Left renal cortex interstitium (tissue), 4 donors: ENCODE measurements at places on chromosomes 4 and X. TPM values are rescaled to one million over a fixed set of nuclear protein-coding genes. Genes with fewer than 3 reads are reported as not detected.

The MAGEA11 gene
- not detected for polyA plus RNA-seq

The TMEM255A gene
- 0.56 TPM for polyA plus RNA-seq

DNA sequence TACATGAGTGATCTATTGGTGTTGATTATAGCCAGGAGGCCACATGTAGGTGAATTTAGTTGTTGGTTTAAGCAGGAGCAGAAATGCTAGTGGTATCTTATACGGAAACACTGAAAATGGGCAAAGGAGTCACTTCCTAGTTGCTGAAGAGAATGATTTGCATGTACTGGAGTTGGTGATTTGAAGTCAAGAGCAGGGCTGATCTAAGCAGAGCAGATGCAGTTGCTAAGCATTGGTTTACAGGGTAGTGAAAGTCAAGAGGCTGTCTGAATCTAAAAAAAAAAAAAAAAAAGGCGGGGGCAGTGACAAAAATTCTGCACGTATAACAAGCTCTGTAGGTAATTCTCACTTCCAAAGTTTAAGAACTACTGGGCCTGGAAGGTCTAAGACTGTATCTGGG lies 90.4 kb upstream of the HPRT1 start:
- DNase-seq: no peak

- DNase-seq: no peak
Observed at GRCh38 chr4:7244751-7245320, 52.5 kb downstream of the SORCS2 start.

The TMEM154 gene
- 1.7 TPM for polyA plus RNA-seq

- DNase-seq: no peak
Observed at GRCh38 chrX:15719324-15719968, 18.6 kb upstream of the CA5B start.

DNA sequence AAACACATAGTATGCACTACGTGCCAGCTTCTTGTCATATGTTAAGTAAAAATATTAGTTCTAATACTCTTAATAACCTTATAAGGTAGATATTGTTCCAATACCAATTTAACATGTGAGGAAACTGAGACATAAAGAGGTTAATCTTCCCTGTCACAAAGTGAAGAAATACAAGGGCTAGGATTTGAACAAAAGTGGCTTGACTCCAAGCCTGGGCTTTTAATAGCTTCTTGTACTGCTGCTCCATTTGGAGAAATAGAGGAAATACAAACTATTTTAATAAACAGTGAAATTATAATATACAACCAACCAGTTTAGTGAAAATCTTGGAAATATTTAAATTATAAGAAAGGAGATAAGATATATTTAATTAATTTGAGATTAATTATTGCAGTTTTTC lies 33.2 kb downstream of the TLL1 start:
- no peak for DNase-seq

DNA sequence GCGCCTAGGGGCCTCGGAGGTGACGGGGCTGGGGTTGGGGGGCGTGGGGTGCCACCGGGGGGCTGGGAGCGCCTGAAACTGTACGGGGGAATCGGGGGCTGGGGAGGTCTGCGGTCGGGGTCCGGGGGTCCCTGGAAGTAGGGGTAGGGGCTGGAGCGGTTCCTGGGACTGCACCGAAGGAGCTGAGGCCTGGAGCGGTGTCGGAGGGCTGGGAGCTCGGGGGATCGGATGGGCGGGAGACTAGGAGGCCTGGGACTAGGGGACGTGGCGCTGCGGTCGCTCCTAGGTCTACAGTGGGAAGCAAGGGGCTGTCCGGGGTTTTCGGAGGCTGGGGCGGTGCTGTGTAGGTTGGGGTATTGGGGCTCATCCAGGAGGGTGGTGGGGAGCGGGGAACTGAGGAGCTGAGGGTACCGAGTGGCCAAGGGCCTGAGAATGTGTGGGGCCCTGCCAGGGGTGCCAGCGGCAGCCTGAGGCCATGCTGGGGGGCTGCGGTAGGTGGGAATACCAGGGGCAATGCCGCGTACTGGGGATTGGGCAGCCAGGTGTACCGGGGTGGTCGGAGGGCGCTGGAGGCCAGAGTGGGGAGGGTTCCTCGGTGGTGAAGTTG lies 562 bp downstream of the AKAP17A start:
- no peak for DNase-seq

- no peak for DNase-seq
Observed at GRCh38 chrX:72308566-72309296, 3.0 kb upstream of the CITED1 start.

DNA sequence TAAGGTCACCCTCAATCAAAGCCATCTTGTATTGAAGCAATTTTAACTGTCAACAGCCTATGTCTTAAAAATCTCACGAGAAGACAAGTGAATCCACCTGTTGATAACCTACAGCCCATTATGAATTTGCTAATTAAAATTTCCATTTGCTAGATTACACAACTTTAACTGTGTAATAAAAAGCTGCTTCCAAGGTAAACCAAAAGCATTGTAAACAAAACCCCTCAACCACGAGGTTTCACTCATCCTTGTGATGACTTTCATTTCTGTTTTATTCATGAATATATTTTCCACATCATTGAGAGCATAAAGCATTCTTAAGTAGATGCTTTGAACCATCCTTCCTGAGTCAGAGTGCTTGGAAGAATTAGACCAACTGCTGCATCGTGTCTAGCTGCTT lies 217.5 kb upstream of the GYPA start:
- DNase-seq: no peak
